ENCODE measurements at places on chromosomes 4 and X.

- no peak for DNase-seq
Measured at GRCh38 chr4:10741961-10742699, 57.6 kb upstream of the CLNK start.

- no peak for DNase-seq
Measured at GRCh38 chr4:126715681-126716080, 917.1 kb upstream of the INTU start.

GRCh38 chr4:177271091-177271490 lies 38.6 kb upstream of the NEIL3 start:
- no peak for DNase-seq

DNA sequence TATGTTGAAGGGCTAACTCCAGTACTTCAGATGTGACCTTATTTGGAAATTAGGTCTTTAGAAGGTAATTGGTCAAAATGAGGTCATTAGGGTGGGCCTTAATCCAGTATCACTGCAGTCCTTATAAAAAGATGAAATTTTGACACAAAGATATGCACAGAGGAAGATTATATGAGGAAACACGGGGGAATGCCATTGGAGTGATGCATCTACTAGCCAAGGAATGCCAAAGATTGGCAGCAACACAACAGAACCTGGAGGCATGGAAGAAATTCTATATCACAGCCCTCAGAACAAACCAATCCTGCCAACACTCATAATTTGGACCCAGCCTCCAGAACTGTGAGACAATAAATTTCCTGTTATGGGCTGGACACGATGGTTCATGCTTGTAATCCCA lies 17.6 kb downstream of the TRIM61 start:
- no peak for DNase-seq

DNA sequence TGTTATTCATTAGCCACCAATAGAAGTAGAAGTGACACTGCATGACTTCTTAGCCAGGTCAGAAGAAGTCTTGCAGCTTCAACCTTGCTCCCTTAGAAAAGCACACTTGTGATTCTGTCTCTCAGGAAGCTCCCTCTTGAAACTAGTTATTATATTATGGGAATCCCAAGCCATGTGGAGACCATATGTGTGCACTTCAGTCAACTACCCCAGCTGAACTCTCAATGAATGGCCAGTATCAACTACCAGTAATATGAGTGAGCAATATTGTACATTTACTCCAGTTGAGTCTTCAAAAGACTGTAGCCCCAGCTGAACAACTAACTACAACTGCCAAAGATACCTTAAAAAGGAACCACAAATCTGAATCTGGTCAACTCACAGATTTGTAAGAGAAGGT lies 77.1 kb upstream of the GABRA3 start:
- DNase-seq: no peak

GRCh38 chr4:80990851-80991250 lies 39.7 kb upstream of the BMP3 start:
- no peak for DNase-seq

GRCh38 chr4:48195853-48196252 lies 61.8 kb upstream of the TXK start:
- no peak for DNase-seq

DNA sequence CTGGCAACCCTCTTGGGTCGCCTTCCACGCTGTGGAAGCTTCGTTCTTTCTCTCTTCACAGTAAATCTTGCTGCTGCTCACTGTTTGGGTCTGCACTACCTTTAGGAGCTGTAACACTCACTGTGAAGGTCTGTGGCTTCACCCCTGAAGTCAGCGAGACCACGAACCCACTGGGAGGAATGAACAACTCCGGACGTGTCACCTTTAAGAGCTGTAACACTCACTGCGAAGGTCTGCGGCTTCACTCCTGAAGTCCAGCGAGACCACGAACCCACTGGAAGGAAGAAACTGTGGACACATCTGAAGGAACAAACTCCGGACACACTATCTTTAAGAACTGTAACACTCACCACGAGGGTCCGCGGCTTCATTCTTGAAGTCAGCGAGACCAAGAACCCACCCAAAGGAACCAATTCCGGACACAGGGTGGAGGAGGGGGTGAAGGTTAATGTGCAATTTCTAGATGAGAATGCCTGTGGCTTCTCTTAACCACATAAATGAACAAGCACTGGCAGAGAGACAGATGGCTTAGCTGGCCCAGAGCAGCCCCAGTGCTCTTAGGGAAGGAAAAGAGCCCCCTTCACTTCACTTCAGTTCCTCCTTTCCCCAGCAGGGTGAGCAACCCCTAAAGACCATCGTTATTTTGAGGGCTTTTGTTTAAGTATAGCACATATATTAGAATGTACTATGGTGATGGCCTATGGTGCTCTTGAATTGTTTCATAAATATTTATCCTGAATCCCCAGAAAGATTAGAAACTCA lies 73.0 kb downstream of the LUZP4 start:
- DNase-seq: no peak

- no peak for DNase-seq
Measured at GRCh38 chr4:6768539-6768905, 14.0 kb upstream of the KIAA0232 start.

DNA sequence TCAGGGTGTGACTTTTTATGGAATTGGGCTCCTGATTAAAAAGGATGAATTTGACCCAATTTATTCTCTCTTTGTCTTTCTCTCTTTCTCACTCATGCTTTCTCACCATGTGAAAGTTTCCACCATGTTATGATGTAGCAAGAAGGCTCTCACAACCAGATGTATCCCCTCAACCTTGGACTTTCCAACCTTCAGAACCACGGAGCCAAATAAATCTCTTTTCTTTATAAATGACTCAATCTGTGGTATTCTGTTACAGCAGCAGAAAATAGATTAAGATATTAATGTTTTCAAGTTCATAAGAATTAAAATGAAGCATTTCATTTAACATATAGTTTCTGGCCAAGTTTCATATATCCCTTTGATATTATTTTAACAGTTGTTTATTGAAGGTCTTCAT lies 698.5 kb downstream of the TRAM1L1 start:
- DNase-seq: no peak
